ENCODE measurements at places on chromosomes 2 and 18.

- no peak for DNase-seq
Measured at GRCh38 chr2:121491518-121491917, 39.2 kb upstream of the RNU4ATAC start.

DNA sequence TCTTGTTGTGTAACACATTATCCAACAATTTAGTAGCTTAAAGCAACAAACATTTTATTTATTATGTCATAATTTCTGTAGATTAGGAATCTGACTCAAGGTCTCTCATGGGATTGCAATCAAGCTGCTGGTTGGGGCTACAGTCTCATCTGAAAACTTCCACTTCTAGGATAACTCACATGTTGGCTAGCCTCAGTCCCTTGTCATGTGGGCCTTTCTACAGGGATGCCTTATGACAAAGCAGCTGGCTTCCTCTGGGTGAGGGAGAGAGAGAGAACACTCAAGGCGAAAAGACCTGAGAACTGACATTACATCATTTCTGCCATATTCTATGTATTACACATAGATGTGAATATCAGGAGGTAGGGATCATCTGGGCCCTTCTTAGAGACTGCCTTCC lies 317.9 kb upstream of the VRK2 start:
- DNase-seq = no peak

- DNase-seq = no peak
Measured at GRCh38 chr2:102283996-102284395, 27.4 kb upstream of the IL1RL1 start.

DNA sequence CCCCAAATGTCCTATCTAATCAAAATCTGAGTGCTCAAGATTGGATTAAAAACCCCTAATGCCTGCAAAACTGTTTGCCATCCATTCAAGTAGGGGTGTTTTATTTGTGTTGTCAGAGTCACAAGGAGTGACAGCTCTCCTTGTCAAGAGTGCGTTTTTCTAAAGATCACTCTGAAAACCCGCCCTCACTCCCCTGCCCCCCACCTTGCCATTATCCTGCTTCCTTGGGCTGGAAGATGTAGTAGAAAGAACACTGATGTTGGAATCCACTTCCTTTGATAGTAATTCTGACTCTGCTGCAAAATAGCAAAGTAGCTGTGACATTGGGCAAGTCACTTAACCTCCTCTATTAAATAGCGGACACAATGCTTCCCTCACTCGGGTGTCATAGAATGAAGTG lies 155.6 kb downstream of the TSN start:
- DNase-seq = no peak

GRCh38 chr2:168157926-168158325 lies 89.5 kb downstream of the STK39 start:
- DNase-seq = no peak

- DNase-seq = no peak
Measured at GRCh38 chr2:109423556-109424359, 190.0 kb downstream of the SEPTIN10 start.

DNA sequence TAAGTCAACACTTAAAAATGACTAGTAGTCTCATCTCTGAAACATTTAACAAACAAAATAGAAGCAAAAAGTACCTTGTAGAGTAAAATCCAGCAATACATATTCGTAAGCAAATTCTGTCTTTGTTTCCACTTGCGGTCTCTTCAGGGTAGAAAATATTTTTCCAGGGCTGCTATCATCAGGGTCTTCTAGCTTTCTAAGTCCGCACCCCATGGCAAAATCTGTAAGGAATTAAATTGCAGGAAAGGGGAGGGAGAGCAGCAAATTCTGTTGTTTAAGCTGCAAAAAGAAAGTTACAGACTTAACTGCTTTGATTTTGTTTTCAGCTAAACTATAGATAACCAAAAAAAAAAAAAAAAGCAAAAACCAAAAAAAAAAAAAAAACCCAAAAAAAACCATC lies at the start of gene RFTN2:
Gene RFTN2 (minus strand): TSS at position 342 of the 400 bp plus-strand sequence. CDS start 129 bp downstream, at position 213.
- no peak for DNase-seq

DNA sequence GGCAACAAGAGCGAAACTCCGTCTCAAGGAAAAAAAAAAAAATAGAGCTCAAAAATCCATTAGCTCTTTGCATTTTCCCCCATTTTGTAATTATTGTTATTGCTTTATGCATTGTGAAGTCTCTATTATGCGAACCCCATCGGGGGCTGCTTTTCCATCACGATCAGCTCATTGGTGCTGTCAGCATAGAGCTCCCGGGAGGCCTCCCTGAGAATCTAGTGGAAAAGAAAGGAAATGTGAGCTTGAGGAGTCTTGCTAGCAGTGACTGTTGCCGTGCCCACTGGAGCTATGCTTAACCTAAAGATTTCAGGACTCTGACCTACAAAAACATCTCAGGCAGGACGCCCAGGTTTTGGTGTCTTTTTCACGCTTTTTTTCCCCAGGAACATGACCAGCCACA lies 102.6 kb upstream of the NDUFV2 start:
- DNase-seq = no peak

DNA sequence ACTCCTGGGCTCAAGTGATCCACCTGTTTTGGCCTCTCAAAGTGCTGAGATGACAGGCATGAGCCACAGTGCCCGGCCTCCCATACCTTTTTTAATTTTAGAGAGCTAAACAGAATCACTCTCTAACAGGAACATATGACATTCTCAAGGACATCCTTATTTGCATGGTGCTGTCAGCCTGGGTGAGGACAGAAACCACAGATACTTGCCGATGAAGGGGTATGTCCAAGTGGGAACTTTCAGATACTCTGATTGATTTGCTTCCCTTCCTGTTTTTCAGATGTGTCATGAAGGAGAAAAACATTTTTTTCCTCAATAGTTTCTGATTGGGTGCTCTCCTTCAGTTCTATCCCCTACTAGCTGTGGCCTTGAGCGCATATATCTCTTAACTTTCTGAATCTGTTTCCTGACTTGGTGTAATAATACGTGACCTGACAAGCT lies 49.6 kb downstream of the MYO3B start:
- no peak for DNase-seq

DNA sequence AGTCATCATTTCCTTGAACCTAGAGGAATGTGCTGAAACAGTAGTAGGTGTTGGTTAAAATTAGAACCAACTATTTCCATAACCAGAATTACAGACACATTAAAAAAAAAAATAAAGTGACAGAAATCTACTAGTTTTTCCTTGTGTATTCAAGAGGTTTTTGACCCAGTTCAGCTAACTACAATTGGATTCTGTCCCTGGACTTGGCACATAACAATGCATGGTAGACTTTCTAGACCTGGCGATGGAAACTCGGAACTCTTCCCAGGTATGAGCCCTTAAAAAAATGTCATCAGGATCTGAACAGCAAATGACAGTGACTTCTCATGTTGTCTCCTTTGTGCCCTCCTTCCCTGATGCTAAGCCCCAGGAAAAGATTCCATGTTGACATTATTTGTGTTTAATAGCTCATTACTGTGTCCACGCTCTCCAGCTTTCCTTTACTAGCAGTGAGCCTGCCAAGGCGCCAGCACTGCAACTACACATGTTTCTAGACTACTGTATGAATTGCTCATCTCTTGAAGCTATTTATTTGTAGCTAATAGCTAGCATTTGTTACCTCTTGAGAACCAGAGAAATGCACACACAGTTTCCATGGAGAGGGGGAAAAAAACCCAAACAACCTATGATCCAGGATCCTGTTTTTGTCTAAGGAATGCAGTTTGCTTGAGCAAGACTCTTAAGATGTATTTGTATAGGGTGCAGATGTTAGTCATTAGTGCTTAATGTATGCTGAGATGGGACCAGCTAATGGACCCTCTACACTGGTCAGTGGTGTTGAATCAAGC lies 148.5 kb downstream of the FMNL2 start:
- no peak for DNase-seq

DNA sequence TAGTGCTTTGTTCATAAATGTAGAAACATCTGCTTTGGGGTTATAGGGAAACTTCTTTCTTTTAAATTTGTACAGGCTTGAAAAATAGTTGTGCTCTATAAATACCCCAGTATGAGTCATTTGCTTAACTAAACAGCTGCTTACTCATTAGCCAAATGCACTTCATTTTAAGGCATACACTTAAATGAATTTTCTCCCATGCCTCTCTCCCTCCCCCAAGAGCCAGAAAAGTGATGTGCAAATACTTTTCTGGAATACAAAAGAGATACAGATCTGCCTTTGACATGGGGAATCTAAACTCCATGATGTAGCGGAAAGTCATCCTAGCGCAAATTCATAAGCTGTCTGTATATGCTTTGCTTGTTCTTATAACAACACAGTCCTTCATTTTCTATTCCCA lies 469.4 kb downstream of the DLGAP1 start:
- no peak for DNase-seq

DNA sequence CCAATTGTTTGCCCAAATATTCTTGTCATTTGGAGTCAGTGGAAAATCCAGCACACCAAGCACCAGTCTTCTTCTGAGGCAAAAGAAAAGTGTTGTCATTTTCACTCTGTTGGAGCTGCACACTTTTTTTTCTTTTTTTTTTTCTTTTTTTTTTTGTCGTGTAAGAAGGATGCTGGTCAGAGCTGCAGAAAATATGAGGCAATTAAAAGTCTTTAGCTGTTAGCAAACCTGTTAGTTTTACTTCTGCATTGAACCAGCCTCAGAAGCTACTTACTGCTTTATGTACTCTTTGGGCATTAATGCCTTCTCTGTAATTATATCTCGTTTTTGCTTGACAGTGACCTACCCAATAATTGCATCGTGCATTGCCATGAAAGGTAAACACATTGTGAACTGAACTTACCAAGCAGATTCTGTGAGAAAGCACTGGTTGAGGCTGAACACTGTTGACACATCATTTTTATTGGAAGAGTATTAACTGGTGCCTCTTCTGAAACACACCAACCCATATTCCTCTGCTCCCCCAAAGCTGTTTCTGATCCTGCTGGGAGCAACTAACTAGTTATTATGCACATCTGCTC lies 165.4 kb downstream of the CAPN13 start:
- DNase-seq = no peak

GRCh38 chr18:34493099-34493544 lies 217.0 kb upstream of the DTNA start:
- peak; percentile 12 for DNase-seq

DNA sequence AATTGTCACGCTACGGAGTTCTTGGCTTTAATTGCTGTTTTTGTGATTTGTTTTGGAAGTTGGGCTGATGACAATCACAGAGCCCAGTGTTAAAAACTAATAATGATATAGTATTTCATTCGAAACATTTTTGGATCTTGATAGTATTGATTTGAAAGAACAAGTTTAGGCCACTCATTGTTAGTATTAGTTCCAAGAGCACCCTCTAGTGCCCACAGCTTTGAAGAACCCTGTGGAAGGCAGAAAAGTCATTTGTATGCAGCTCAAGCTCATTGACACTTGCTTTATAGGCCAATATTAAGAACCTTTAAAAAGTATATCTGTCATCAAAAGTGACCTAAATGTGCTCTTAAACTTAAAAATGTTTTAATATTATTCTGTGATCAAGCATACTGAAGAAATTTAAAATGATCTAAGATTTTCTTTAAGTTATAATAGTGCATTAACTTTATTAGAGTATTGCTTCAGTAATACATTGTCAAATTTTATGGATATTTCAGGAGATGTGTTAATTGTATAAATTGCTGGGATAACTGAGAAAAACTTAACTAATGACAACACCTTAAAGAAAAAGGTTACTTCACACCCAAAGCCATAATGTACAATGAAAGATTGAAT lies 191.0 kb downstream of the GRB14 start:
- no peak for DNase-seq

GRCh38 chr18:57081899-57082298 lies 65.0 kb upstream of the BOD1L2 start:
- no peak for DNase-seq

- DNase-seq = peak; percentile 2
Measured at GRCh38 chr2:75375646-75376582, 176.6 kb upstream of the TACR1 start.

GRCh38 chr18:31183302-31183701 lies 20.6 kb upstream of the DSC1 start:
- DNase-seq = no peak

GRCh38 chr2:164514491-164514890 lies 106.8 kb downstream of the GRB14 start:
- DNase-seq = no peak

DNA sequence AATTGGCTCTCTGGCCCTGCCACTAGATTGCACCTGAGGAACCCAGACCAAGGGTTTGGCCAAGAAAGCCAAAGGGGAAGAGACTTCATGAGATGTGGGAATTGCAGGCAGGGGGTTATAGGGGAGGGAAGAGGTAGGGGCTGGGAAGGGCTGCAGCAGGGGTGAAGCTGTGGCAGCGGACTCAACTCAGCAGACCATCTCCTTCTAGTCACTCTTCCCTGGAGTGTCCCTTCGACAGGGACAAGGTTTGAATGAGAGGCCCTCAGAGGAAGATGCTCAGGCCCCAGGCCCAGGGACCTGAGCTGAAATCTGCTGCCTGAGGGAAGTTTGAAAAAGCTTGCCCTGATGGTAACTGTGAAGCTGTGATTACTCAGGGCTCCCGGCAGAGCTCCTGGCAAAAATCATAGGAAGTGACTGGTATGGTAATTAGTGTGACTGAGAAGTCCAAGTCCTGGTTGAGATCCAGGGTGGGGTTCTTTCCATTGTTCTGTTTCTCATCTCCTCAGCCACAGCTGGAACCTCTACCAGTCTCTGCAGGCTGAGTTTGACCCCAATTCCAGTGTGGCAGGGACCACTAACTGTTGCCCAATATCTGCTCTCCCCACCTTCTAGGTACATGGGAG lies 300.9 kb downstream of the CYP26B1 start:
- DNase-seq = peak; percentile 55

- DNase-seq = no peak
Measured at GRCh38 chr2:59754011-59754735, 799.3 kb downstream of the BCL11A start.

DNA sequence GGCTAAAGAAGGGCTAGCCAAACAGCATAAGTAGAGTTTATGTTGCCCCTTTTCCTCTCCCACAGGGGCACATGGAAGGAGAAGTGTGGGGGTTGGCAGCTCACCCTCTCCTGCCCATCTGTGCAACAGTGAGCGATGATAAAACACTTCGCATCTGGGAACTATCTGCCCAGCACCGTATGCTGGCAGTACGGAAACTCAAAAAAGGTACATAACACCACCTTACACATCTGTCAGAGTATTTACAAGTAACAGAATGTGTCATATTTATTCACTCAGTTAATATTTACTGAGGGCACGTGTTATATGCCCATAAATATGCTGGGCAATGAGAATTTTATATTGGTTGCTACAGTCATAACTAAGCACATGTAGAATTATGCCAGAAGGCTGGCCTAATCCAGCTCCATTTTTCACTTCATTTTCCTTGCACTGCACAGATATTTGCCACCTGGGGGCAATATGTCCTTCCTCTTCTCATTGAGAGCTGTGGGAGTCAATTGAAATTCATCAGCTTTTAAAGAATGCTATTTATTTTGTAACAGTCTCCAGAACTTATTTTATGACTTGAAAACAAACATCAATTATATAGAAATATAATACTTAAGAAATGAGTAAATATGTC lies 150.6 kb downstream of the RTN4 start:
- DNase-seq = no peak

- DNase-seq = no peak
Measured at GRCh38 chr2:222391743-222392285, 32.5 kb upstream of the SGPP2 start.

GRCh38 chr18:44393406-44393805 lies 287.3 kb upstream of the SETBP1 start:
- no peak for DNase-seq

All from H54 (cell line).